ENCODE measurements at places on chromosomes 11 and 22.

DNA sequence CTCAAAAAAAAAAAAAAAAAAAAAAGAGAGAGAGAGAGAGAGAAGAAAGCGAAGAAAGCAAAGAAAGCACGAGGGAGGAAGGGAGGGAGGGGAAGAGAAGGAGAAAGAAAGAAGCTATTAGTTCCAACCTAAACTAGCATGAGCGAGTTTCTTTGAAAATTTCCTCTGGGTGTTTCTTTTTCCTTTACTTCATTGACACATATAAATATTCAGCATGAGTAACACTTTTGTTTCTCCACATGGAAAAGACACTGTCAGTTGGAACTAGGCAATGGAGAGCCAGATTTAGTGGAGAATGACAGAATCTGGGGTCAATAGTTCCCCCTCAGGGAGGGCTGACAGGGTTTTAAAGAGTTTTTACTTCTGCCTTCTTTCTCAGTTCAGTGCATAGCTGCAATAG lies 257.4 kb downstream of the DDX10 start:
- DNase-seq, result no peak

DNA sequence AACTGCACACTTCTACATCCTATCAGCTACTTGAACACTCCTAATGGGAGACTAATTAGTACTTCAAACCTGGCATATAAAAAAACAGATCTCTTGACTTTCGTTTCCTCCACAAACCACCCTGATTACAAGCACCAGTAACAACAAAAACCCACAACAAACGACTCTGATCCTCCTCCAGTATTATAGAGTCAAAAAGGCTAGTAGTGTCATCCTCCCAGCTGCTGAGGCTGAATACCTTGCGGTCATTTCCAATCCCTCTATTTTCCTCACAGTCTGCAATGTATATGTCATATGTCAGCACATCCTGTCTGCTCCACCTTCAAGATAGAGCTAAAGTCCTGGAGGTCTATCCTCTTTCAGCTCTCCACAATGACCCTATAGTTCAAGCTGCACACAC lies 688.9 kb upstream of the RAG2 start:
- no peak for DNase-seq

- no peak for DNase-seq
Measured at GRCh38 chr22:48822278-48823233, 1005.1 kb downstream of the BRD1 start.

DNA sequence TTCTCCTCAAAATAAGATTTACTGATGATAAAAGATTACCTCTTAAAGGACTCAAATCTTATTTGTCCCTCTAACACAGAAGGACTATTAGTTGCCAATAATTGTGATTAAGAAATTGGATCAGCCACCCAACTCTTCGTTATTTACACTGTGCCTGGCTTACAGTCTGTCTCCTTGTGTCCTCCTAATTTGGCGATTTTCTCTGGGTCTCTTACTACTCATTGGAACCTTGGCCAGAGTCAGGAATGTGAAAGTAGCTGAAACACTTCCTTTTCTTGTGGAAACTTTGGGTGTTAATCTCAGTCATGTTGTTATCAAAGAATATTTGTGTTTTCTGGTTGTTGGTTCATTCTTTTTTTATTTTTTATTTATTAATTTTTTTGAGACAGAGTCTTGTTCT lies 83.2 kb downstream of the TEAD1 start:
- DNase-seq, result no peak

- DNase-seq, result no peak
Measured at GRCh38 chr11:66407651-66408050, 13.2 kb upstream of the NPAS4 start.

- DNase-seq, result no peak
Measured at GRCh38 chr11:67368621-67369020, 4.8 kb downstream of the CLCF1 start.

- DNase-seq, result no peak
Measured at GRCh38 chr11:32417806-32418205, 17.5 kb downstream of the WT1 start.

- DNase-seq, result no peak
Measured at GRCh38 chr11:129817534-129818051, 1.9 kb downstream of the TMEM45B start.

- DNase-seq, result no peak
Measured at GRCh38 chr11:66044757-66045156, 4.2 kb downstream of the GAL3ST3 start.

- no peak for DNase-seq
Measured at GRCh38 chr11:123330948-123331347, 99.1 kb upstream of the GRAMD1B start.

- DNase-seq, result no peak
Measured at GRCh38 chr11:59667812-59668187, 1.0 kb downstream of the PATL1 start.

DNA sequence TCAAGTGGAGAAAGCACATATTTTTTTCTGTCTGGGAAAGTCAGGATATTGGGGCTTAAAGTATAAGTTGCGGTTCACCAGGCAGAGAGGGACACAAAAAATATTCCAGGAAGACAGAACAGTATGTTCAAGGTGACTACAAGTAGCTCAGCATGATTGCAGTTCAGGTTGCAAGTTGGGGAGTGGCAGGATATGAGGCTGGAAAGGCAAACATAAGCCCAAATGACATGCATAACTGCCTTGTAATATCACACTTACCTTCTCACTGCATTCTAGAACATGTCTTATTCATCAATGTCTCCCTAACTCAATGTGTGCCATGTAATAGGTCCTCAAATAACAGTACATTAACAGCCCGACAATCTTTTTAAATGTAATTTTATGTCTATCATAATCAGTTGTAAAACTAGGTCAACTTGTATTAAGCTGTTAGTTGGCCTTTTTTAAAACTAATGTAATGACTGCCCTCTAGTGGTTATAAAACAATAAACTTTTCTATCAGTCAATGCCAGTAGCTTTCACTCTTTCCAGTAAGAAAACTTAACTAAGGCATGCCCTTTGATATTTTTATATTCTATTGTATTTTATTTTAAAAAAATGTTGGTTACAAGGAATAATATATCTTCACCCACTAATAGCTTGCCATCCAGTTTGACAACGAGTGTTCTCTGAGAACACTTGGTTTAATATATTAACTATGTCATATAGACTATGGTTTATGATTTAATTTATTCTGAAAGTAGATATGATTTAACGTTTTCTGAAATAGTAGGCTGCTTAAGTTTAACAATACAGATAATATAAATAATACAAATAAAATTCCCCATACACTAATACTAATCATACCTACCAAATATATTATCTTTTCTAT lies 39.4 kb upstream of the CFAP300 start:
- no peak for DNase-seq

- no peak for DNase-seq
Measured at GRCh38 chr11:35918716-35919115, 25.1 kb upstream of the LDLRAD3 start.

DNA sequence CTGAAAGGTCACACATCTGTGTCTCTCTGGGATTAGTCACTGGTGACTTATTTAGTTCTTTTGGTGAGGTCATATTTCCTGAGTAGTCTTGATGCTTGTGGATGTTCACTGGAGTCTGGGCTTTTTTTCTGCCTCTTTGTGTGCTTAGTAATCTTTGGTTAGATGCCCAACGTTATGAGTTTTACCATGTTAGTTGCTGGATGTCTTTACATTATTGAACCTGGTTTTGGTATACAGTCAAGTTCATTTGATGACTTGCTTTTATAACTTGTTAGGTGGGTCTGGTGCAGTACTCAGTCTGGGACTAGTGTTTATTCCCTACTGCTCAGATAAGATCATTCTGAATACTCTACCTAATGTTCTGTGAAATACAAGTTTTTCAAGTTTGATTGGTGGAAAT lies 26.2 kb upstream of the SLC37A2 start:
- no peak for DNase-seq

DNA sequence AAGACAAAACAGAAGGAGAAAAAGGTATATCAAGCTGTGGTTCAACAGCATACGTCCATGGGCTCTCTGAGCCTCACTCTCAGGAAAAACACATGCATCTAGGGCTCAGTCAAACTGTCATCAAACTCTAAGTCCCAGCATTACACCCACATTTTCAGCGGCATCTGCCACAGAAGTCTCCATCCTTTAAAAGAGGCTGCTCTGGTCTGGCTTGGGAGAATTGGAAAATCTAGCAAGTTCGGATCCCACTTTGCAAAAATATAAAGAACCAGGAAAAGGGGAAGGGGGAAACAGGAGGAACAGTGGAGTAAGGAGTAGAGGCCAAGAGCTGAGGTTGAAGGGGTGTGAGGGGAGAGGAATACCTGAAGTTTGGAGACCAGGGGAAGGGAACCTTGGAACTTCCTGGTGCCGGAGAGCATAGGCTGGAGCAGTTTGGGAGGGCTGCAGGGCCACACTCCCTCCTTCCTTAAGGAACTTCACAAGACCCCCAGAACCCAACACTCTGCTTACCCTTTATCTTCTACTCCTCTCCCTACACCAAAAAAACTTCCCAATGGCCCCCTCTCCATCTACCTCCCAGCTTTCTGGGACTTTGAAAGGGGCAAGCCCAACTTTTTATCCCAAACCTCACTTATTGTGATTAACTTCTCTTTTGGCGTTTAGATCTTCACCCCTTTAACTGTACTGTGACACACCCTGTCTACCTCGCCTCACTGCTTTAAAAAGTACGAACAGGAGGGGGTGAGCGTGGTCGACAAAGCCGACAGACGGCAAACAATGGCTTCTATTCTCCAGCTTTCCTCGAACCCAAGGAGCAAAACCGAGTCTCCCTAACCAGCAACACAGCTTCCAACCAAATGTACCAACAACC lies 4.0 kb downstream of the PAX6 start:
- no peak for DNase-seq

GRCh38 chr11:93838967-93839366 lies 11.5 kb downstream of the VSTM5 start:
- peak; percentile 17 for DNase-seq

DNA sequence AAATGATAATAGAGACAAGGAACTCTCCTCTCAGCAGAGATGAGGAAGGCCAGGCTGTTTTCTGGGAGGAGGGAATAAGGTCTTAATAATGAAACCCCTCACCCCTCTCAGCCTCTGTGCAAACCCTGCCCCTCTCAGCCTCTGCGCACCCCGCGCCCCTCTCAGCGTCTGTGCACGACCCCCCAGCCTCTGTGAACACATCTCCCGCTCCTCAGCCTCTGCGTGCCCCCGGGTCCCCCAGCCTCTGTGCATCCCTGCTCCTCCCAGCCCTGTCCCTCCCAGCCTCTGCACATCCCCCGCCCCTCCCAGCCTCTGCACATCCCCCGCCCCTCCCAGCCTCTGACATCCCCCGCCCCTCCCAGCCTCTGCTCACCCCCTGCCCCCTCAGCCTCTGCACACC lies 837.8 kb downstream of the TBC1D22A start:
- no peak for DNase-seq

GRCh38 chr22:29342177-29342576 lies 26.7 kb upstream of the RASL10A start:
- DNase-seq, result no peak

DNA sequence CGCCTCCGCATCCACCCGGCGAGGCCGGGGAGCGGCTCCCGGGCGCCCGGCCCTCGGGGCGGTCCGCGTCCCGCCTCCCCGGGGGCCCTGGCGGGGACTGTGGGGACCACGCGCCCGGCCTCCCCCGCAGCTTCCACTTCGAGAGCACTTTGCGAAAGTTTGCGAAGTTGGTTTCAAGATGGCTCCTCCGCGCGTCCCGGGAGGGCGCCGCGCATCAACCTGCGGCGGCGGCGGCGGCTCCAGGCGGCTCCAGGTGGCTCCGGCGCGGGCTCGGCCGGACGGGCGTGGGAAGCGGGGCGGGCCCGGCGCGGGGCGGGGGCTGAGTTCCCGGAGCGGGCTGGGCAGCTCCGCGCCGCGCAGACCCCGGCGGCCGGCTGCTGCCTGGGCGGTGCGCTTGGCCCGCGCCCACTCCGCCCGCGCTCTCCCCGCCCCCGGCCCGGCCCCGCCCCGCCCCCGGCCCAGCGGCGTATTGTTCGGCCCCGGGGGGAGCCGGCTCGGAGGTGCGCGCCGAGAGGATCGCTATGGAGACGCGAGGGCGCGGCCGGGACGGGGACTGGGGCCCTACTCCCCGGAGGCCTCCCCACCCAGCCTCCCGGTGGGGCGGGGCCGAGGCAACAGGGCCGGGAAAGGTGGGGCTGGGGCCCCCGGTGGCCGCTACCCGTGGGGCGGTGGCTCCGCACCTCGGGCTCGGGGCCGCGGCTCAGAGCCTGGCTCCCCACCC lies at the start of gene CELSR1:
CELSR1 (minus strand) TSS at position 396 of the 721 bp plus-strand sequence. CDS start 450 bp downstream, outside the sequence.
- DNase-seq, result no peak

- no peak for DNase-seq
Measured at GRCh38 chr11:128694618-128695481, 978 bp downstream of the FLI1 start.

DNA sequence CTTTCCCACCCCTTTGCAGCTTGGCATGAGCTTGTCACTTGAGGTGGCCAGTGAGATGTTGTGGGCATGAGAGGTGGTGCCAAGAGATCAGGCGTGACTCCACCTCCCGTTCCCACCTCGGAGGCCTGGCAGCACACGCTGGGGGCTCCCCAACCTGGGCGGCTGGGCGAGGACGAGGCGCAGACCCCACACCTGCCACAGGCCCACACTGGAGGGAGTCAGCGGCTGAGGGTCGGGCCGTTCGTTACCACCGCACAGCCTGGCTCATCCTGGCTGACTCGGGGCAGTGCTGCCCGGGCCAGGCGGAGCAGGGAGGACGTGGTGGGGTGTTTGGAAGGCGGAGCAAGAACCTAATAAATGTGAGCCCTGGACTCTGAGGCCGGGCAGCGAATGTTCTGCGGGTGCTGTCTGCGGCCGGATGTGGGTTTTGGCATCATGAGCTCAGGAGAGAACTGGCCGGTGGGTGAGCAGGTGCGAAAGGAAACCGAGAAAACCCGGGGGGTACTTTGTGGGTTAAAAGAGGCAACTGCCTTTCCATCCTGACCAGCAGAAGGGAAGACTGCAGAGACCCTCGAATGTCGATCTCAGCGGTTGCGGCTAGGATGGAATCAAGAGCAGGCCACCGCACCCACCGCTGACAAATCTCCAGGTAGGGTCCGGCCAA lies 10.2 kb upstream of the IFITM3 start:
- no peak for DNase-seq

DNA sequence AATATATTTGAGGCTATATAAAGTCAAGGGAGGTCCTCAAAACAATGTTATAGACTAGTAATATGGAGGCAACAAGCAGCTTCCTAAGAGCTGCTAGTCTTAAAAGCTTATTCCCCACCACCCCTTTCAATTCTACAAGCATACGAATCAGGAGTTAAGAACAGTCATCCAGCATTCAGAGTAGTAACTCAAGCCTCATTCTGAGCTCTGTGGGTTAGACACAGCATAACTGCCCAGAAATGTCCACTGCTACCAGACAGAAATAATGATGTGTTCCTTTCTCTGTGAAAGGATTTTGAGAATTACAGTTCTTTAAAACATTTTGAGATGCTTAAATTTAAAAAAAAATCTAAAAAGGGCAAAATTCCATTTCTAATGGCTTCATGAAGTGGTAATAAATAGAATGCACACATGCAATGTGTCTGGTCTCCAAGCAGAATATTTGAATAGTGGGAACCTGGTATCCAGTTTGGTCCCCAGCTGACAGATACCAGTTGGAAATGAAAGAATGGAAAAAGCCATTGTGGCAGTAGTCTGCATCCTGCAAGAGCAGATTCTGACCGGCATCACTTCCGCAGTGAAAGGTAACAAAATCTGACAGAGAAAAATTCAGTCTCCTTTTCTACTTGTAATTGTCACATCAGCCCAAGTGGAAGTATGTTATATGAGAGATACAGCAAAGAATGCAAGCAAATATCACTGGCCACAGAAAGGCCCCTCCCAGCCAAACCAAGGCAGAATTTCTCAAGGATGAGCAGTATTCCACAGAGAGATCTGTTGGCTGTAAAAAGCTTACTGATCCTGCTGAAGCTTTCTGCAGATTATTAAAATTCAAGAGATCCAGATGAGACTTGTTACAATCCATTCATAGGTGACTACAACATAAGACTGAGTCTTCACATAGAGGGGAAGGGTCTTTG lies 310.8 kb upstream of the PITPNB start:
- DNase-seq, result no peak

- DNase-seq, result no peak
Measured at GRCh38 chr11:33197915-33198727, 36.8 kb upstream of the CSTF3 start.

Data from iPS DF 19.7 (cell line).